DMS79 treated with DMSO at 0.1 percent for 48 hours (cell line): ENCODE measurements at places on chromosomes 12 and 14.

GRCh38 chr12:99311373-99311772 lies 336.2 kb upstream of the GARIN6 start:
- no peak for DNase-seq

DNA sequence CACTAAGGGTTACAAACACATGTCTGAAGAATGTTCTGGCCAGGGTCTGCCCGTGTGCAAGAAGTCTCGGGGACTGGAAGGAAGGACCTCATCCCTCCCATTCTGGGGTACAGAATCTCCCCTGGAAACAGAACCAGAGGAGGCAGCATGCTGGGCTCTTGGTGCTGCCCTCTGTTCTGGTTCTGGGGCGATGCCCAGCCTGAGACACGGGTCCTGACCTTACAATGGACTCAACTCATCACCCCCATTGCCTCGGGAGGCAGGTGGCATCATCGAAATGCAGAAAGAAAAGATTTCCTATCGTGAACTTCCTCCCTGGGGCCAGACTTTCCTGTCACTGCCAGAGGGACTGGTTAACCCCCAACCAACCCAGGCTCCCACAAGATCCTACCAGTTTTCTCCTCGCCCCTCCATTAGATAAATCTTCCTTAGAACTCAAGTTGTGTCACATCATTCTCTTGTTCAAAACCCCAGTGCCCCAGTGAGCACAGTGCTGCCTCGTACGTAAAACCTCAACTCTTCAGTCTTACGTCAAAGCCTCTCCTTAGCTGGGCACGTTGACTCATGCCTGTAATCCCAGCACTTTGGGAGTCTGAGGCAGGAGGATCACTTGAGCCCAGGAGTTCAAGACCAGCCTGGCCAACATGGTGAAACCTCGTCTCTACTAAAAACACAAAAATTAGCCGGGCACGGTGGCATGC lies 52.1 kb downstream of the PSMA6 start:
- no peak for DNase-seq

- DNase-seq, result no peak
These were observed 507.0 kb downstream of the SNAPC1 start for GRCh38 chr14:62269204-62269603.

GRCh38 chr12:24632466-24632865 lies 316.4 kb downstream of the BCAT1 start:
- no peak for DNase-seq

DNA sequence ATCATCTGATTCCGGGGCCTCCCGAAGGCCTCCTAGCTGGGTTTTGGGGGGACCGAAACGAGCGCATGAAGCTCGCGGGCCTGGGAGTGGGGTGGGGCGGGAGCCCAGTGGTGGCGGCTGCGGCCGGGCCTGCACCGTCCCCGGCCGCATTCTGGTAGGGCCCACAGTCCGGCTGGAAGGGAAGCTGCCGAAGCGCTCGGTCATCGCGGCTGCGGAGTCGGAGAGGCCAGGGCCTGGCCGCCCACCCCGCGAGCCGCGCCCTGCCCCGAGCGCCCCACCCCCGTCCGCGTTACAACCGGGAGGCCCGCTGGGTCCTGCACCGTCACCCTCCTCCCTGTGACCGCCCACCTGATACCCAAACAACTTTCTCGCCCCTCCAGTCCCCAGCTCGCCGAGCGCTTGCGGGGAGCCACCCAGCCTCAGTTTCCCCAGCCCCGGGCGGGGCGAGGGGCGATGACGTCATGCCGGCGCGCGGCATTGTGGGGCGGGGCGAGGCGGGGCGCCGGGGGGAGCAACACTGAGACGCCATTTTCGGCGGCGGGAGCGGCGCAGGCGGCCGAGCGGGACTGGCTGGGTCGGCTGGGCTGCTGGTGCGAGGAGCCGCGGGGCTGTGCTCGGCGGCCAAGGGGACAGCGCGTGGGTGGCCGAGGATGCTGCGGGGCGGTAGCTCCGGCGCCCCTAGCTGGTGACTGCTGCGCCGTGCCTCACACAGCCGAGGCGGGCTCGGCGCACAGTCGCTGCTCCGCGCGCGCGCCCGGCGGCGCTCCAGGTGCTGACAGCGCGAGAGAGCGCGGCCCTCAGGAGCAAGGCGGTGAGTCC lies at the start of gene KLC1:
KLC1 (plus strand) TSS at position 528 of the 819 bp plus-strand sequence. CDS start 25,354 bp downstream, outside the sequence.
- peak; percentile 73 for DNase-seq

GRCh38 chr12:55041345-55042055 lies 21.7 kb downstream of the NEUROD4 start:
- DNase-seq, result no peak

DNA sequence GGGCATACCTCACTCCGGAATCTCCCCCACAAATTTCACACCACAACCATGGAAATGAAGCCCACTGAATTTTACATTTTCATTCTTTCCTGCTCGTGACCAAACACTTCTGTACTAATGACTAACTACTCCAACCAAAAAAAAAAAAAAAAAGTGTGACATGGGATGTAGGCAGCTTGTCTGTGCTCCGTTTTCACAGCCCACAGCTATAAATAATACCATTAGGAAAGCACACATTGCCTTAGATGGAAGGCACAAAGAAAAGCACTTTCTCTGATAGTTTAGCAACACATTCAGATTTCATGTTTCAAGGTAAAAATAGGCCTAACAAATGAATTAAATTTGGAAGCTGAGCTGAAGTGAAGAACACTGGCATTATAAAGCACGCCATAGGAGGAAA lies 42.5 kb downstream of the DUSP6 start:
- no peak for DNase-seq

DNA sequence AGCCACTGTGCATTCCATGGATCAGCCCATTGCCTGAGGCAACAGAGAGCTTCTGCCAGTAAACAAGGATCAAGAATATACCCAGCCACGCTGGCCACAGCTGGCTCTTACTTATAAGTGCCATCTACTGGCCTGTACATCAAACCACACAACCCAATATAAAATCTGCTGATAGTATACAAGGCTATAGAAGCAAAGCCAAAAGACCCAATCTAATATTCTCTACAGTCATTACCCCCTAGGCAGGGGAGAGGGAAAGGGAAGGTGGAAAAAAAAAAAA lies 4.4 kb upstream of the FAM186B start:
- DNase-seq, result no peak

- DNase-seq, result peak; percentile 0
These were observed 82.1 kb downstream of the AVPR1A start for GRCh38 chr12:63068857-63069442.

GRCh38 chr12:51740536-51740935 lies 108.0 kb downstream of the FIGNL2 start:
- no peak for DNase-seq

DNA sequence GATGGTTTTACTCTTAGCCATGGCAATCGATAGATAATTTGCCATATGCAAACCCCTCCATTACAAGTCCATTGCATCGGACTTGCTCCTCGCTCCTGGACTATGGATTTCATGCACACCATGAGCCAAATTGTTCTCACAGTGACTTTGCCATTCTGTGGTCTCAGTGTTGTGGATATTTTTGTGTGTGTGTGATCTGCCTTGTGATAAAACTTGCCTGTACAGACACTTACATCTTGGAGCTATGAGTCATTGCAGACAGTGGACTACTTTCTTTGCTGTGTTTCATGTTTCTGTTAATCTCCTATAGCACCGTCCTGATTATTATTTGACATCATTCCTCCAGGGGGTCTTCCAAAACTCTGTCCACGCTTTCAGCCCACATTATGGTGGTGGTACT lies 8.4 kb upstream of the OR4K13 start:
- DNase-seq, result no peak

DNA sequence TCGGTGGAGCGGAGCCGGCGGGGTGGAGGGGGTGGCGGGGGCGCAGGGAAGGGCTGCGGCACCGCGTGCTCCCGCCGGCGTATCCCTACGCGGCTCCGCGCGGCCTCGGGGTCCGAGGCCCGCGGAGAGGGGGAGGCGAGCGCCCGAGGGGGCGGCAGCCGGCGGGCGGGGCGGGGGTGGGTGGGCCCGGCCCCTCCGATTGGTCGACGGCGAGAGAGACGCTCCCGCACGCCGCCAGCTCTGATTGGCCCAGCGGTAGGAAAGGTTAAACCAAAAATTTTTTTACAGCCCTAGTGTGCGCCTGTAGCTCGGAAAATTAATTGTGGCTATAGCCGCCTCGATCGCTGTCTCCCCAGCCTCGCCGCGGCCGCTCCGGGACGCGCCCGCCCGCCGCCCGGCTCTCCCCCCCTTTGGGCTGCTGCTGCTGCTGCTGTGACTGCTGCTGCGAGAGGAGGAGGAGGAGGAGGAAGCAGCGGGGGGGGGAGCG lies at the start of gene FOXG1:
FOXG1 (plus strand) TSS at position 319 of the 487 bp plus-strand sequence. CDS start 493 bp downstream, outside the sequence.
- DNase-seq, result peak; percentile 95

GRCh38 chr14:59026081-59026480 lies 162.4 kb upstream of the DAAM1 start:
- DNase-seq, result no peak

GRCh38 chr14:41154143-41154807 lies 452.4 kb upstream of the LRFN5 start:
- DNase-seq, result no peak

- DNase-seq, result no peak
These were observed 40.0 kb downstream of the BTG1 start for GRCh38 chr12:92105676-92106075.

- DNase-seq, result no peak
These were observed 28.8 kb upstream of the BCAT1 start for GRCh38 chr12:24977711-24978110.

- no peak for DNase-seq
These were observed 44.9 kb upstream of the STRAP start for GRCh38 chr12:15837141-15837790.

- no peak for DNase-seq
These were observed 9.1 kb downstream of the B4GALNT3 start for GRCh38 chr12:468671-469389.

DNA sequence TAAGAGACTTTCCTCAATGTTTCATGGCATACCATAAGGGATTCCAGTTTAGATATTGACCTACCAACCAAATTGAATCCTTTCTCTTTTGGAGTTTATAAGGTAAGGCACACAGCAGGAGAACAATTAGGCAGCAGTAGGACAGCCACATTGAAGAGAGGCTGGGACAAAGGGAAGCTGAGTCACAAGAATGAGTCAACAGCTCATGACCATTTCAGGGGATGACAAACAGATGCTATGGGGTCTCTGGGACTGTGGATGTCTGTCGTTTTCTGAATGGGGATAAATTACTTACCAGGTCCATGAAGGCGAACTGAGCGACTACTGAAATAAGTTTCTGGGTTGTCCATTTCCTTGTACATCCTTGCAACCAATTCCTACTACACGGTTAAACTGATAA lies 48.6 kb upstream of the E2F7 start:
- no peak for DNase-seq

DNA sequence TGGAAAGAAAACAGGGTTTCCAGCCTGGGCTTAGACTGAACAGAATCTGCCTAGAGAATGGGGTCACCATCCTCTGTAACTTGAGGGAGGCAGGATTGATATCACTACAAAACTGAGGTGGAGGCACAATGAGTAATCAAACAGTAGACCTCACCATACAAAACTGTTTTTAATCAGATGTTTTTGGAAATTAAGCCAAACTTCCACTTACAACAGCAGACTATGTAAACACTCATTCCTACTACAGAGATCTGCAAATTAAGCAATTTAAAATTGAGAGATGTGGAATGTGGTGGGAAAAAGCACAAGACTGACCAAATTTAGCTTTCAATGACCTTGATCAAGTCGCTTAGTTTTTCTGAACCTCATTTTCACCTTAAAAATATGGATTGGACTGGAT lies 104.3 kb upstream of the SLC38A4 start:
- no peak for DNase-seq

GRCh38 chr12:98594050-98594835 lies 757 bp downstream of the SLC25A3 start:
- peak; percentile 18 for DNase-seq

- DNase-seq, result no peak
These were observed 1814.2 kb upstream of the SEL1L start for GRCh38 chr14:83347874-83348273.

- no peak for DNase-seq
These were observed 102.1 kb upstream of the NUDT4 start for GRCh38 chr12:93275589-93275988.

DNA sequence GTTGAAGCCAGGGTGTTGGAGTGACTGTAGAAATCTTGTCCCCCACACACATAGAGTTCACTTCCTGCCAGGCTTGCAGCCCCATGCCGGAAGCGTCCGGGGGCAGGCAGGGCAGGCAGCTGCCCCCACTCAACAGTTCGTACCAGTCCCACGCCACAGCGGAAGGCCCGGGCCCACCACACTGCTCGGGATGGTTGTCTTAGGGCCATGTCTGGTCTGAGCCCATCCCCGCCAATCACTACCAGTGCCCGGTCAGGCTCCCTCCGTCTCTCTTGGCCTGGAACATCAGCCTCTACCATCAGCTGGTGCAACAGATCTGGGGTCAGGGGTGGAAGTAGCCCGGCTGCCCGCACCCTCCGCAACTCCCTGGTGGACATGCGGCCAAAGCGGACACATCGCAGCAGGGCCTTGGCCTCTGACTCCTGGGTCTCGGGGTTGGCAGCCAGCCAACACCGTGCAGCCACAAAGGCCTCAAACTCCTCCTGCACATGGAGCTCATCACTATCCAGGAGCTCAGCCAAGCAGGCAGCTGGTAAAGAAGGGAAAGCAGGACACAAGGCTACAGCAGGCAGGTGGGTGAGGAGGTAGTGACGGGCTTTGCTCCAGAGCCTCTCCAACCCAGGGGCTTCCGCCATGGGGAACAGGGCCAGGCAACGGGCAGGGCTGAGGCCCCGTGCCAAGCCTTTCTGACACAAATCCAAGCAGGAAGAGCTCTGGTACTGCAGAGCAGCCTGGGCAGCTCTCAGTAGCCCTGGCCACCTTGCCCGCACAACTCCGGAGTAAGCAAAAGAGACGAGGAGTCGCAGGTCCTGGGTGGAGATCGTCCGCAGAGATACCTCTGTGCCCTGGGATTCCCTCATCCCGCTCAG lies 5.9 kb downstream of the KLHL33 start:
- peak; percentile 63 for DNase-seq

- peak; percentile 5 for DNase-seq
These were observed 158.9 kb upstream of the BTG1 start for GRCh38 chr12:92304371-92305055.

- DNase-seq, result peak; percentile 60
These were observed 21.4 kb upstream of the CEP170B start for GRCh38 chr14:104843442-104844305.

- no peak for DNase-seq
These were observed 67.6 kb downstream of the SLC38A6 start for GRCh38 chr14:61048640-61049039.

- no peak for DNase-seq
These were observed 74.5 kb downstream of the VWF start for GRCh38 chr12:6049992-6050391.

- no peak for DNase-seq
These were observed 58.5 kb upstream of the ATF7IP start for GRCh38 chr12:14307004-14307403.

GRCh38 chr14:88987516-88987915 lies 163.1 kb downstream of the TTC8 start:
- no peak for DNase-seq

- DNase-seq, result no peak
These were observed 443.6 kb upstream of the SYT1 start for GRCh38 chr12:78420991-78421390.

DNA sequence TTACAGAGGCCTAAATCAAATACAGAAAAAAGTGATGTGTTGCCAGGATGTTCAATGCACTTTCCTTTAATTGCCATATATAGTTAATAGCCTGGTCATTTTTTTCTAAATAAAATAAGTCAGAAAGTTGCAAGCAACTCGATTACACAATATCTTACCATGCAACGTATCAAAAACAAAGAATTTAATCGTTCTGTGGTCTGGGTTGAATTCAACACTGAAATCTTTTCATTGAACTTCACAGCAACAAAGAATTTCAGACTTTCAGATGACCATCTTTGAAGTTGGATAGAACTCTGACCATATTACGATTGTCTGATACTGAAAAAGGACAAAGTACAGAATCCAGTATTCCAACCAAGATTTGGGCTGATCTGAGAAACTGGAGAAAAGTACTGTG lies 231.9 kb downstream of the SLC25A21 start:
- DNase-seq, result peak; percentile 72

- DNase-seq, result no peak
These were observed 1.3 kb downstream of the SSH1 start for GRCh38 chr12:108856170-108856427.
